GM18507 (cell line): ENCODE measurements at places on chromosomes 2 and 18.

DNA sequence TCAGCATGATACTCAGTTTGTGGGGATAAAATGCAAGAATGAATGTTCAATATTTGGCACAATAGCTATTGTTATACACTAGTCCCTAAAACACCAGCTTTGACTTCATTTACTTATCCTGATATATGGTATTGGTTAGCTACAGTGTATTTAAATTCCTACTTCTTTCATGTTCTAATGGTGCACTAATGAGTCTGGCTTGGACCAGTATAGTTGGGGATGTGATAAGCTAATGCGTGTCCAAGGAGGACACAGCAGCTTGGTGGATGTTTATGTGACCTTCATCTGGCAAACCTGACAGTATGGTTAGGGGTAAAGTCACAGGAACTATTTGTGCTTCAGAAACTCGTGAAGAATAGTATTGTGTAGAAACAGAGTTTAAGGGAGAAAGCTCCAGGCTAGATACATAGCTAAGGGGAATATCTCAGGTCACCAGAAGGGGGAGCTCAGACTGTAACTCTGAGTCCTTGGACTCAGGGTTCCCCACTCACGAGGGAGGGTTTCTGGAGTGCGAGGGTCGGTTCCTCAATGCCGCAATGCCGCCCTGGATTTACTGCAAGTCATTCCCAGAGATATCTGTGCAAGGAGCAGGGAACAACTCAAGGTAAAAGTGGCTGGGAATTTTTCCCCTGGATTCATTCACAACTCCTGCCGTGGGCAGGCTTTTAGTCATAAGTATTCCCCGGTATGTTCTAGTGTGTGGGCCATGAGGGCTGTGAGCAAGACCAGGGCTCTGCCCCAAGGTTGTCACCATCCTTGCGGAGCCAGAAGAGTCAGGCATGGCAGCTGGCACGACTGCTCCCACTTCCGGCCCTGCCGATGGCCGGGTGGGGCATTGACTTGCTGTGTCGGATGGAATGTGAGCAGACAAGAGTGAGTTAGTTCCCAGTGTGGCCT is 14.5 kb downstream of the IL1R2 start:
- no peak for DNase-seq

GRCh38 chr18:48519431-48520100 is 19.3 kb upstream of the CTIF start:
- DNase-seq: no peak

DNA sequence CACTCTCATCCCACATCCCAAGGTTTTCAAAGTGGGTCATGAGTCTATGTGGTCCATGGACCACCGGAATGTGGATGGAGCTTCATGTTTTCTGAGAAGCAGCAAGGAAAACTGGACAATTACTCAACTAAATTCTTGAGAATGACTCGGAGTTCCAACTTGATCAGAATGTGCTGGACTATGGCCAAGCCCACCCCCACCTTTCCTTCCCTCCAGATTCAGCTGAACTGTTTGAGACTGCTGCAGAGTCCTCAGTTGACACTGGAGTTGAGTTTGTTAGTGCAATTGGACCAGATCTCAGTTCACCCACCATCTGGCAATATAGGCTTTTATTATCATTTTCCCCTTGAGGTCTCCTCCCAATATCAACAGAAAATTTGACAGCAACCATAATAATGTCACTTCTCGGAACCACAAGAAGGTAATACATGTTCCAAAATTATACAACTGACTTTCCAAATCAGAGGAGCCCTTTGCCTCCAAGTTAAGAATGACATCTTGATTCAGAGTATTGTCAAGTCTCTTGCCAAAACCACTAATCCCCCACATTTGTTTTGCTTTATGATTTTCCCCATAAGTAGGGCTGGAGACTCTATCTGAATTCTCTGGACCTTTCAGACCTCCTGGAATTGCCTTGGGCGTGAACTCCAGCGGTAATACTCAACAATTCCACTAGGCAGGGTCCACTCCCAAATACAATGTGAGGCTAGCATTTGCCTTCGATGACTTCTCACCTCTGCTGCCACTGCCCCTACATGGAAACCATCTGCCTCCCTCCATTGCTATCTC is 8.8 kb downstream of the COL4A4 start:
- DNase-seq: no peak

DNA sequence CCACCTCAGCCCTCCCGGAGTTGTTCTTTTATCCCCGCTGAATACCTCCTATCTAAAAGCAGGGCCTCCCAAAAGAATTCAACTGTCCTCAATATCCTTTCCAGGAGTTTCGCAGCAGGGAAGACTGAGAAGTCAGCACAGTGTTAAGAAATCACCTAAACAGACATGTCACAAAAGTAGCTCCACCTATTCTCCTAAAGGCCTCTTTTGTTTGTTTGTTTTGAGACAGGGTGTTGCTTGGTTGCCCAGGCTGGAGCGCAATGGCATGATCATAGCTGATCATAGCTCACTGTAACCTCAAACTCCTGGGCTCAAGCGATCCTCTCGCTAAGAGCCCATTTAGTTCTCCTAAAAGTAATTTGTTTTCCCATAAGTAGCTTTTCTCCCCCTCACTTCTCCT is 53.8 kb downstream of the TEX44 start:
- DNase-seq: no peak

GRCh38 chr2:65566617-65567016 is 134.2 kb upstream of the SPRED2 start:
- DNase-seq: no peak

- DNase-seq: no peak
Observed at GRCh38 chr2:164054651-164055050, 318.8 kb upstream of the FIGN start.

- DNase-seq: no peak
Observed at GRCh38 chr2:238939074-238939473, 91.2 kb downstream of the TWIST2 start.

DNA sequence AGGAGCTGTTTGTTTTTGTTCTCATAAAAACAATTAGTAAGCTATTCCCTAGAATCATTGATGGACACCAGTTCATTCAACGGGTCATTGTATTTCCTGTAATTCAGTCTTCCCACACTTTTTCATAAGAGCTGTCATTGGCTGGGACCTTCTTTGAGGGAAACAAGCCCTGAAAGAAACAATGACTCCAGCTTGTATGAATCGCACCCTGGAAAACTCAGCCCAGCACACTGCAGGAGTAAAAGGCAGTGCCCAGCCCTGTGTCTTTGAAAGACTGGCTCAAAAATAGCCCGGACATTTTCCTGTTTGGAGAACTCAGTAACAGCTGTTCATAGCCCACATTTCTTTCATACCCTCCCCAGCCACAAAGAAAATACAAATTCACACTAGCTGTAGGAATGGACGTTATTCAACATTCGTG is 81.5 kb downstream of the NCKAP5 start:
- DNase-seq: no peak

DNA sequence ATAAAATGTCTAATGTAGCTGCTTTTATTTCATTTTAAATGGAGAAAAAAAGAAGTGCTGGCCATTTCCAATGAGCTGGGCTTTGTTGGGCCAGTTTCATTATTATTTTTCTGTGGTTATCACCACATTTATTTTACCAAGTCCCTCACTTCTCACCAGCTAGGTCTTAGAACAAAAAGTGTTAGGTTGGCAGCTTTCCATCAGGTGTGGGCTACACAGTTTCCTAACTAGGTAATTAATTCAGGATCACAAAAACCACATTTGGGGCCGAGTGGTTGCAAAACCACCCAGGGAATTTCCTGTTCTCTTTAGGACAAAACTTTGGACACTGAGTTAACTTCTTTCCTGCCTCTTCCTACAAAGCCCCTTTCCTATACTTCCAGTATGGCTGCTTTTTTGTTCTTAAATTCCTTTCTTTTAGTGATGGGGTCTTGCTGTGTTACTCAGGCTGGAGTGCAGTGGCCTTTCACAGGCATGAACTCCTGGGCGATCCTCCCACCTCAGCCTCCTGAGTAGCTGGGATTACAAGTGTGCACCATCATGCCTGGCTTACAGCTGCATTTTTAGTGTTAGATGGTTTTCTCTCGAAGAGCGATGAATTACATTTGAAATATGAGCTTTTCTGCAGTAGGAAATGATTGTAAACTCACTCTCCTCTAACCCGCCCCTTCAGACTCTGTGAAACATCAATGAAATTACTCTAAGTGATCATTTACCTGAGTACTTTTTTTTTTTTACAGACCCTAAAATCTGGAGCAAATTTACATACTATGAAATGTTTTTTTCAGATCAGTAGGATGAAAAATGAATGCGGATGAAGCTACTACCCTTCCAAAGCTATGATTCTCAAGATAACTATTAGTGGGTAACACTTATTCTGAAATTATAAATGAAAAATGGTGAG is 2.6 kb upstream of the ZFP36L2 start:
- DNase-seq: no peak

DNA sequence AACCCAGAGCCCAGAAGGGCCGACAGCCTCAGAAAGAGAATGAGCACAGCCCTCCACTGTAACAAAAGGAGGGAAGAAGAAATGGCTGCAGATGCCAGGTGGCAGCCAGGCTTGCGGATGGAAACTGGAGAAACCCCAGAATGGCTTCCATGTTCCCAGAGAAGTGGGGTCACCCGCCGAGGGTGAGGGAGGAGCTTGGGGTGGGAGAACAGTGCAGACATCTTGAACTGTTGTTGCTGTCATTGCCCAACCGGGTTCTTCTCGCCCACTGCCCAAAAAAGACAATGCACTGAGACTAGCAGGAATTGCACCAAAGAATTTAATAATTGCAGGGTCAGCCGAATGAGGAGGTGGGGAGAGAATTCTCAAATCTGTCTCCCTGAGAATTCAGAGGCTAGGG is 223.2 kb upstream of the RAB6C start:
- DNase-seq: no peak

- no peak for DNase-seq
Observed at GRCh38 chr18:70288171-70288850, 534 bp upstream of the SOCS6 start.

DNA sequence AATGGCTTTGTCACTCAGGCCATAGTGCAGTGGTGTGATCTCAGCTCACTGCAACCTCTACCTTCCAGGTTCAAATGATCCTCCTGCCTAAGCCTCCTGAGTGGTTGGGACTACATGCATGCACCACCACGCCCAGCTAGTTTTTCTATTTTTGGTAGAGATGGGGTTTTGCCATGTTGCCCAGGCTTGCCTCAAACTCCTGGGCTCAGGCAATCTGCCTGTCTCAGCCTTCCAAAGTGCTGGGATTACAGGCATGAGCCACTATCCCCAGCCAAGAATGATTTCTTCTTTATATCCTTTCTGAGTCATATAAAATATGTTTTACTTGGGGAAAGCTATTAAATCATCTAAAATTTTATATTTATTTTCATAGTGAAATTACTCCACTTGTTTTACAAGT is 61.3 kb downstream of the CYBRD1 start:
- no peak for DNase-seq

- DNase-seq: no peak
Observed at GRCh38 chr2:135851858-135852257, 14.9 kb upstream of the LCT start.

GRCh38 chr2:147214914-147215313 is 629.9 kb upstream of the ACVR2A start:
- no peak for DNase-seq

DNA sequence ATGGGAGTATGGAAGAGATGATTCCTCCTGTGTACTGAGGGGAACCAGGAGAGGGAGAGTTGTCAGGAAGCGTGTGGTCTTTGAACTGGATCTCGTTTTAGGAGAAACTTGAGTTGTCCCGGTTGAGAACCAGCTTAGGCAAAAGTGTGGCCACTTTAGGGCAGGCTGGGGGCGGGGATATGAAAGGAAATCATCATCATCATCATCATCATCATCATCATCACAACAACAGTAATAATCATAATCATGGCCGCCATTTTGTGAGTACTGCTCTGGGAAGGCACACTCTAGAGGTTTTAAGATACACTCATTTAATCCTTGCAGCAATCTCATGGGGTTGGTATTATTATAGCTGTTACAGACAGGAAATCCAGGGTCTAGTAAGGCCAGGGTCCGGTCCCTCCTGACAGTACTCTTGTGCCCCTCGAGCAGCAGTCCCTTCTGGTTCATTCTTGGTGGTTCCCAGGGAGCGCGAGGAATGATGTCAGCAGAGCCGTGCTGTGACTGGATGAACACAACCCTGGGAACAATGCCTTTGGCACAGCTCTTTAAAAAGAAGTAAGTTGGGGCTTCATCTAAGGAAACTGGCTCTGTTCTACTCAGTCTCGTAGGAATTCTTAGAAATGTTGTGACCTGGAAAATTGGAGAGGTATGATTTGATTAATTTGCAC is 33.8 kb downstream of the PARD3B start:
- DNase-seq: no peak

DNA sequence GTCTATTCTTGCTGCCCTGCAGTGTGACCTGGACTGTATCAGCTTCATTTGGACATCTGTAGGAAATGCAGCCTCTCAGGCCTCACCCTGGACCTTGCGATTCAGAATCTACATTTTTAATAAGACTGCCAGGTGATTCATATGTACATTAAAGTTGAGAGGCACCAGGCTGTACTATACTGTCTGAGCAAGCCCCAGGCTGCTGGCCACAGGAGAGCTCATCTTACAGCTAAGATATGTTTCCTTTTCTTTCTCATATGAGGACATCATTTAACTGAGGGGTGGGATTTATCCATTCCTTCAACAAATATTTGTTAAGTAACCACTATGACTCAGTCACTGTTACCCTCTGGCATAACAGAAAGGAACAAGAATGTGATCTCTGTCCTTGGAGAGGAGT is 78.2 kb upstream of the GCFC2 start:
- DNase-seq: no peak

- no peak for DNase-seq
Observed at GRCh38 chr2:144083211-144083610, 436.7 kb downstream of the ZEB2 start.

DNA sequence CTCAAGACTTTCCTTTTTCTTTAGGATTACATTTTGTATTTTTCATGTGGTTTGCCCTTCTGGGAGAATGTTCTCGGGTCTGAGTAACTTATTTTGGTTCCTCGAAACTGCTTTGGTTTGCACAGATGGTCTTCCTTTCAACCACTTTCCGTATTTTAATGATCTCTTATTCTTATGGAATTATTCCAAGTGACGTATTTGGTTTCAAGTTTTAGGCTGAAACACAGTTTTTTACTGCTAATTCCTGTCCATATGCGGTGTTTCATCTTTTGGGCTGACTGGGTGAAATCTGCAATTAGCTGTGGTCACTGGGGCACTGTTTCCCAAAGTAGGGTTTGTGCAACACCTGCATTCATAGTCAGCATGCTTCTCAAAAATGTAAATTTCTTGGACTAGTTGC is 122.7 kb downstream of the CAPN13 start:
- no peak for DNase-seq

DNA sequence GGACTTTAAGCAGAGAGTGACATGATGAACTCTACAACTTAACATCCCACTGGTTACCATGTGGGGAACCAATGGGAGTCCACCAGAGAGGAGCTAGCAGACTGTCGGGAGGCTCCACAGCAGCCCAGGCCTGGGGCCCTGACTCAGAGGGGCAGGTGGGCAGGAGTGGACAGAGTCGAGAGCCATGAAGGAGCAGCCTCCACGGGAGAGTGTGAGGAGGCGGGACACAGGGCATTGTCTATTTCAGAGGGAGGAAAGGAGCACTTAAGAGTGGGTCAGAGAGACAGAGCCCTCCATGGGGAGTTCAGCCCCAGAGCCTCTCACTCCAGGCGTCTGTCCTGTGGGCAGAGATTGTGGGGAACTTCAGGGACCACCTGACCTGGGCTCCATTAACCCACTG is 118.7 kb downstream of the CYP26B1 start:
- DNase-seq: no peak

GRCh38 chr2:224925810-224926100 is 116.5 kb downstream of the DOCK10 start:
- DNase-seq: no peak

- DNase-seq: no peak
Observed at GRCh38 chr2:178333851-178334250, 117.1 kb downstream of the PRKRA start.

GRCh38 chr2:45435316-45435715 is 175.8 kb downstream of the SRBD1 start:
- DNase-seq: no peak
